ENCODE measurements at places on chromosomes 4 and X. TPM values are rescaled to one million over a fixed set of nuclear protein-coding genes. Genes with fewer than 3 reads are reported as not detected.

DNA sequence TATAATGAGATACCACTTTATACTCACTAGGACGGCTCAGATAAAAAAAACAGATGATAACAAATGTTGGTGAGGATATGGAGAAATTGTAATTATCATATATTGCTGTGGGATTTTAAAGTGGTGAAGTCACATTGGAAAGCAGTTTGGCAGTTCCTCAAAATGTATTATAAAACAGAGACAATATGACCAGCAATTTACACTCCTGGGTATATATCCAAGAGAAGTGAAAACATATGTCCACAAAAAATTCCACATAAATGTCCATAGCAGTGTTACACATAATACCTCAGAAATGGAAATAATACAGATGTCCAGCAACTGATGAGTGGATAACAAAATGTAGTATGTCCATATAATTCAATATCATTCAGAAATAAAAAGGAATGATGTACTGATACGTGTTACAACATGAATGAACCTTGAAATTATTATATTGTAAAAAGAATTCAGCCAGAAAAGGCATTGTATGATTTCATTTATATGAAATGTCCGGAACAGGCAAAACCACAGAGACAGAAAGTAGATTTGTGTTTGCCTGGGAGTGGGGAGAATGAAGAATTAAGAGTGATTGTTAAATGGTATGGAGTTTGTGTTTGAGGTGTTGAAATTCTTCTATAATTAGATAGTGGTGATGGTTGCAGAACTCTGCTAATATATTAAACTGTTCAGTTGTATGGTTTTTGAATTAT, 220.9 kb downstream of the SLC7A11 start:
- no peaks in the 10 kb centered on the region for H3K36me3 ChIP-seq
- DNase-seq = no peak
- no peak overlapping the region for H3K4me3 ChIP-seq
- H3K4me1 ChIP-seq = no peaks in the 10 kb centered on the region
- H3K27ac ChIP-seq = no peak overlapping the region

GRCh38 chrX:29477878-29478277, 737.5 kb upstream of the MAGEB2 start:
- no peak for DNase-seq
- no peak overlapping the region for H3K4me3 ChIP-seq
- H3K27me3 ChIP-seq = no peaks in the 10 kb centered on the region
- no peak overlapping the region for H3K27ac ChIP-seq
- no peaks in the 10 kb centered on the region for H3K36me3 ChIP-seq

DNA sequence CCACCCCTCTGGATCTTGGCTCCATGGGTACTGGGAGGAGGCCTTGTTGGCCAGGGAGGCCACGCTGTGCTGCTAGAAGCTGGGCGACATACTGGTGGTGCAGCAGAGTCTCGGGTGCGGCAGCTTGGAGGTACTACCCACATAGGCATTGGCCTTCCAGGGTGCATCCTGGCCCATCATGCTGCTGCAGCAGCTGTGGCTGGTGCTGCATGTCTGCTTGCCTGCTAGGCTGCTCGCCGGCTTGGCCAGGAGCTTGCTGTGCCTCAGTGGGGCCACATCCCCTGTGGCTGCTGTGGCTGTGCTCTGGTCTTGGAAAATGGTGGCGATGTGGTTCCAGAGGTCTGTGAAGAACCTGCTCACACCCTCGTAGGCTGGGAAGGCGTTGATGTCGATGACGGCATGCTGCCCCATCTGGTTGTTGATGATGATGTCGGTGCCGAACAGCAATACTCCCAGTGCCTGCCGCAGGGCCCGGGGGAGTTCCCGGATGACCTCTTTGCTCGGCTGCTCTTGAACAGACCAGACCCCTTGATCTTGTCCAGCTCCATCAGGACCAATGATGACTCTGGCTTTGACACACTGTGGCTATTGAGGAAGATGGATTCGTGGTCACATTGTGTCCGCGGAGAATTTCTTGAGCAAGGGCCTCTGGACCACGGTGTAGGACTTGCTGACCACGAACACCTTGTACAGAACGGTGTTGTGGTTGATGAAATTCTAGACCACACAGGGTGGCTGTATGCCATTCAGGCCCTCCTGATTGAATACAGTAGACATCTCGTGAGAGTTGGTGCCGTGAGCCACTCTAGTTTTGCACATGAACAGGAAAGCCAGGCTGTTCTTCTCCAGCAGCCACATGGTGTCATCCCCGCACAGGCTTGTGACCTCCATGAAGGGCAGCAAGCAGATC, 11.8 kb downstream of the RBM10 start:
- DNase-seq = peak; percentile 30
- peaks cover 19% of the 10 kb centered on the region for H3K36me3 ChIP-seq
- no peak overlapping the region for H3K27ac ChIP-seq
- H3K4me1 ChIP-seq = no peaks in the 10 kb centered on the region
- H3K4me3 ChIP-seq = no peak overlapping the region

DNA sequence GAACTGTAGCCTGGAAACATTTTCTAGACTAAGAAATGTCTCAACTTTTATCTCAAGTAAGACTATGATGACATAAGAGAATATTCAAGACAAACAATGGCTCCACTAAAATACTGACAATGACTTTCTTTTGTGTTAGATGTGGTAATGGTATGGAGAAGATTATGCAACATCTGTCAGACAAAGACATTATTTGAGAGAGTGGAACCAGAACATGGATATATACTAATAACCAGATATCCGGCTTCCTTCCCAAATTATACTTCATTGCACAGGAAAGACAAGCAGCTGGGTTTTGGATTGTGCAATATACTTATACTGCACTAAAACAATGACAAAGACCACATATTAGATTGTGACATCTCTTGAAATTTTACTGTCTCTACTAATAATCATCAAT, 290.8 kb upstream of the GIMD1 start:
- no peaks in the 10 kb centered on the region for H3K36me3 ChIP-seq
- DNase-seq = no peak
- H3K27me3 ChIP-seq = no peaks in the 10 kb centered on the region
- H3K27ac ChIP-seq = no peak overlapping the region

DNA sequence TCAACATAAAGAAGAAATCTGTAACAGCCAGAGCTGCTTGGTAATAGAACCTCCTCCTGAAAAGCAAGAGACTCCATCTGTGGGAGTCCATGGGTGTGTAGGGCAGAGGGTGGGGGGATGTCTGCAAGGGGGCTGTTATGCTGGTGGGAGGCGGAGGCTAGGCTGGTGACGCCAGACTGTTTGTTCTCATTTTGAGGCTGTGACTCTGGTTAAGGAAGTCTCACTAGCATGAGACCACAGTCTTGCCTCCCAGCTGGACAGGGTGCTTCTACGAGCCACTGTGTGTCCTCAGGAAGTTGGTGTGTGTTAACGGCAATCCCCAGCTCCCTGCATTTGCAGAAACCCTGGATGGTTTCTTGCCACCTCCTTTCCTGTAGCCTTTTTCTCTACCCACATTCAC, 79.8 kb downstream of the NSUN7 start:
- DNase-seq = no peak
- H3K27me3 ChIP-seq = no peaks in the 10 kb centered on the region
- no peak overlapping the region for H3K4me3 ChIP-seq
- H3K4me1 ChIP-seq = no peaks in the 10 kb centered on the region
- peaks cover 63% of the 10 kb centered on the region for H3K36me3 ChIP-seq

DNA sequence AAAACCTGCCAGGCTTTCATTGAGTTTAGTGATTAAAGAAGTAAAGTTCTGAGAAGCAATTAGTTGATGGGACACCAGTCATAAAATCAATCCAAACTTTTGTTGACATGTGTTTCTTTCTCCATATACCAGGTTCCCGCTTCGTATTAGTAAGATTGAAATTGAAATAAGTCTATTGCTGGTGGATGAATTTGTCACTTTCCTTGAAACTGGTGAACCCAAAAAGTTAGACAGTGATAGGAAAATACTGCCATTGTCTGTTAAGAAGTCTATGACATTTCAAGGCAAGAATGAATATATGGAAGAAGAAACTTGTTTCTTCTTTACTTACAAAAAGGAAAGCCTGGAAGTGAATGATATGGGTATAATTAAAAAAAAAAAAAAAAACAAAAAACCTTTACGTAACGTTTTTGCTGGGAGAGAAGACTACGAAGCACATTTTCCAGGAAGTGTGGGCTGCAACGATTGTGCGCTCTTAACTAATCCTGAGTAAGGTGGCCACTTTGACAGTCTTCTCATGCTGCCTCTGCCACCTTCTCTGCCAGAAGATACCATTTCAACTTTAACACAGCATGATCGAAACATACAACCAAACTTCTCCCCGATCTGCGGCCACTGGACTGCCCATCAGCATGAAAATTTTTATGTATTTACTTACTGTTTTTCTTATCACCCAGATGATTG, at the start of gene CD40LG:
Gene CD40LG, plus strand, starts transcription at position 482 of the 684 bp plus-strand sequence. Its CDS starts 91 bp downstream, at position 573.
- no peak for DNase-seq
- H3K4me3 ChIP-seq = no peak within 1 kb of the TSS
- H3K36me3 ChIP-seq = no peaks in the 10 kb centered on the region
- no peaks in the 10 kb centered on the region for H3K4me1 ChIP-seq
- H3K27ac ChIP-seq = no peak within 1 kb of the TSS

DNA sequence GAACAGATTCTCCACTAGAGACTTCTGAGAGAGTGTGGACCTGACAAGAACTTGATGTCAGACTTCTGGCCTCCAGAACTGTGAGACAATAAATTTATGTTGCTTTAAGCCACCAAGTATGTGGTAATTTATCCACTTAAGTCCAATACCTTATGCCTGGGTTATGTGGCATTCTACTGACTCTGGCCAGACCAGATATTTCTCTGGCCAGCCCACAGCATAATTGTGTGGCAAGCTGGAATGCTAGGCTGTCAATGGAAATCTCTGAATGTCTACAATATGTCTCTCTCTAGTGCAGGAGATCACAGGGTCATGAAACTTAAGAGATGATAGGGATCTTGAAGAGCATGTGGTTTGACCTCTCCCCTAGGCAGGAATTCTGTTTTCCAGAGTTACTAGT, 251.0 kb downstream of the ZNF674 start:
- H3K27ac ChIP-seq = no peak overlapping the region
- H3K36me3 ChIP-seq = no peaks in the 10 kb centered on the region
- no peaks in the 10 kb centered on the region for H3K4me1 ChIP-seq
- no peak overlapping the region for H3K4me3 ChIP-seq

DNA sequence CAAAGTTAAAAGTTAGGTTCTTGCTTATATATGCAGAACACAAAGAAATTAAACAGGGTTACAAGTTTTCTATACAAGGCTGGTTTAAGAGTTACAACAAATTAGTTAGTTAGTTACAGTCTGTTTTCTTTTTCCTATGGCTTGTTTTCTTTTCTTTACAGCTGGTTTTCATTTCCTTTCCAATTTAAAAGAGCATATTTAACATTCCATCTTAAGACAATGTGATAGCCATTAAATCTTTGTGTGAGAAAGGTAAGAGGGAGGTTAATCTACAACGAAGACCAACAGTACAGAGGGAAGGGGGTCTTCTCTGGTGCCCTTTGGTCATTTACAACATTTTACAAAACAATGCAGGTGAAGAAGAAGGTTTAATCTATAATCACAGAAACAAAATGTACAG, 290.6 kb downstream of the ZNF674 start:
- H3K4me3 ChIP-seq = no peak overlapping the region
- H3K4me1 ChIP-seq = no peaks in the 10 kb centered on the region
- no peak for DNase-seq
- H3K27ac ChIP-seq = no peak overlapping the region

Gene SHOX
- 0.16 TPM for total RNA-seq

Gene SMIM10
- not detected for total RNA-seq

Gene GBA3
- not detected for total RNA-seq

Gene CABS1
- total RNA-seq = not detected
